Large intestine (tissue), 12 donors: ENCODE measurements at places on chromosomes 6 and 20. TPM values are rescaled to one million over a fixed set of nuclear protein-coding genes. Genes with fewer than 3 reads are reported as not detected.

GRCh38 chr6:15437090-15437635, 191.3 kb downstream of the JARID2 start:
- no peak for DNase-seq

Gene KCNB1
- 2.4 TPM for polyA plus RNA-seq

DNA sequence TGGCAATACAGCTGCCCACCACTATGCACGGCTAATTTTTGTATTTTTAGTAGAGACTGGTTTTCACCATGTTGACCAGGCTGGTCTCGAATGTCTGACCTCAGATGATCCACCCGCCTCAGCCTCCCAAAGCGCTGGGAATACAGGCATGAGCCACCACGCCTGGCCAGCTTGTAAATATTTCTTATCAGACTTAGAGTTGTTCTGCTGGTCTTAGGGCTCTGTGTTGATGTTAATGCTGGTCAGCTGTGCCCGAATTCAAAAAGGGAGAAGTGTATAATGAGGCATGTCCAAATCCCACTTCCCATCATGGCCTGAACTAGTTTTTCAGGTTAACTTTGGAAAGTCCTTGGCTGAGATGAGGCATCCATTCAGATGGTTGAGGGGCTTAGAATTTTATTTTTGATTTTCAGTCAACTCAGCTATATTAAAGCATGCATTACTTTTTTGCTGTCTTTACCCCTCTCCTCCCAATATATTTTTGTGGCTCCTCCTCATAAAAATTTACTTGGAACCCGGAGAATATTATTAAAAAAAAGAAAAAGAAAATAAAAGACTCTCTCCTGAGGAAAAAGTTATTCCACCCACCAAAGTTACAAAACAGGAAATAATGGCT, 47.7 kb downstream of the ADAT2 start:
- DNase-seq, result no peak

GRCh38 chr6:157128235-157128775, 195.0 kb downstream of the TMEM242 start:
- DNase-seq, result no peak

DNA sequence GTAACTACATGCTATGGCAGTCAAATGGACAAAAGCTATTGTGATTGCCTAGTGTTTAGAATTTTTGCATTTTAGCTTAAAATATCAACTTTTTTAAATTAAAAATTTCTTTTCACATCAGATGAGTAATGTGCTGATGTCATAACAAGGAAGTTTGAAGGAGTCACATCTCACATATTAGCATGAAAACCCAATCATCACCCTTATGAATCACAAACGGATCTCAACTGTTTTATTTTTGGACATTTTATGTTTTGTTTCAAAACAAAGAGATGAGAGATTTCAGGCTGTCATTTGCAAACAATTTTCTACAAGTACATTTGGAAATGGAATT, 53.6 kb upstream of the TRERF1 start:
- no peak for DNase-seq

Gene POPDC3
- polyA plus RNA-seq, result 1.0 TPM

GRCh38 chr6:7723041-7723447, 2.9 kb upstream of the BMP6 start:
- DNase-seq, result peak; percentile 49

GRCh38 chr20:16930656-16931055, 182.5 kb downstream of the OTOR start:
- DNase-seq, result no peak
